Naive B cell (primary cell): ENCODE measurements at places on chromosomes 6 and 20.

DNA sequence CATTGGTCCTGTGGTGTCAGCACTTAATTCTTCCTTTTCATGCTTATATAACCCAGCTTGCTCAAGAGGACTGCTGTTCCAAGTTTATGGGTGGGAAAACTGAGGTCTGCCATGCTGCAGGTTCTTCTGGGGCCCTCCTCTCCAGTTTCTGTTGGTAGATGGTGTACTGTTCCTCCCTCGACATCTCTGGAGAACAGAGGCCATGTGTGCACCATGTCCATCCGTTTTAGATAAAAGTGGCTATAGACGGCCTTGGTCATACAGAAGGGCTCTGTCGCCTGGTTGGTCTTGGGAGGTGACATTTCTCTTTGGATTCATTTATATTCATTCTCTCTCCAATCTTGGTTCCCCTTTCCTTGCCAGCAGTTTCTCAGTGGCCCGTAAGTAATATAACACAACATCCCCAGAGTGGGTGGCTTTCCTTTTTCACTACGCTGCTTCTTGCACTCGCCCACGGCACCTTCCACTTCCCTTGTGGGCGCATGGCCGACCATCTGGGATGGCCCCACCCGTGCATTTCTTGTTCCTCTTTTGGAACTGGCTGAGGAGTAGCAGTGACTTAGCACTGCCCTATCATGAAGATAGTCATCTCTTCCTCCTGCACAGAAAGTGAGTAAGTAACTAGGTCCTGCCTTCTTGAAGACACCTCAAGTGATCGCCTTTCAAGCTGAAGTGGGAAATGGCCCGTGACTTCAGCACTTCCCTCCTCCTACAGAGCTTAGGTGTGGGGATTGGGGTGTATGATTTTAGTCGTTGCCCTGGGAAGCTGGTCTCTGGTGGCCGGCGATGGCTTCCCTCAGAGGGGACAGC lies 94.2 kb downstream of the RREB1 start:
- peak overlapping the region; percentile 22 for H3K27ac ChIP-seq
- H3K4me3 ChIP-seq = peak overlapping the region; percentile 70
- no peaks in the 10 kb centered on the region for H3K36me3 ChIP-seq
- DNase-seq = peak; percentile 87
- H3K27me3 ChIP-seq = no peaks in the 10 kb centered on the region
- H3K4me1 ChIP-seq = peaks cover 54% of the 10 kb centered on the region

DNA sequence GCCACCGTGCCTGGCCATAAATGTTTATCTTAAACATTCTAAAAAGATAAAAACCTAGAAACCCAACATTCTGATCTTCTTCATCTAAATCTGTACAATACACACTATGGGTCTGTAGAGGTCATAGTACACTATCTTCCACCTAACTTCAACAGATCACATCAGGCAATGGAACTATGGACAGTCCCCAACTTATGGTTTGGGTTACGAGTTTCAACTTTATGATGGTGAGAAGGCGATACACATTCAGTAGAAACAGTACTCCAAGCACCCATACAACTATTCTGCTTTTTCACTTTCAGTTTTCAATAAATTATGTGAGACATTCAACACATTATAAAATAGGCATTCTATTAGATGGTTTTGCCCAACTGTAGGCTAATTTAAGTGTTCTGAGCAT lies 23.1 kb downstream of the FKBP5 start:
- H3K27ac ChIP-seq = no peak overlapping the region
- H3K4me3 ChIP-seq = no peak overlapping the region
- no peak for DNase-seq

- no peak overlapping the region for H3K27ac ChIP-seq
- H3K4me3 ChIP-seq = no peak overlapping the region
- peaks cover 27% of the 10 kb centered on the region for H3K4me1 ChIP-seq
- DNase-seq = no peak
- peaks cover 4% of the 10 kb centered on the region for H3K36me3 ChIP-seq
- no peaks in the 10 kb centered on the region for H3K27me3 ChIP-seq
These were observed 260.1 kb upstream of the TAB2 start for GRCh38 chr6:149057464-149057840.

DNA sequence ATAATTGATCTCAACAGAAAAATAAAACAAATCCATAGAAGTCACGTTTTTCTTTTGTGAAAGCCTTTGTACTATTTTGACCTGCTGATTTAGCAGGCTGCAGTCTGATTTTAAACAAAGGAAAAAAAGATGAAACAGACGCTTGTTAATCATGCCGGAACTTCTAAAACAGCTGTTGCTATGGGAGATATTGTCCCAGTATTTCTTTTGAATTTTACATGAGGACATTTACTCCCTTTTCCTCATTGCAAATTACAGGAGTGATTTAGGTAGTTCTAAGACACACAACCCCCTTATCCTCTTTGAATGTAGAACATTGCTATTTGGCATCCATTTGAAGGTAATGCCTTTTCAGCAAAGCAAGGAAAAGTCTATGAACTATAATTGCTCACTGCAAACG lies 416.1 kb downstream of the BCKDHB start:
- no peaks in the 10 kb centered on the region for H3K27me3 ChIP-seq
- no peaks in the 10 kb centered on the region for H3K36me3 ChIP-seq
- no peaks in the 10 kb centered on the region for H3K4me1 ChIP-seq
- no peak for DNase-seq
- no peak overlapping the region for H3K27ac ChIP-seq

- no peak overlapping the region for H3K4me3 ChIP-seq
- no peak for DNase-seq
- no peaks in the 10 kb centered on the region for H3K36me3 ChIP-seq
- H3K27ac ChIP-seq = no peak overlapping the region
- H3K4me1 ChIP-seq = peaks cover 3% of the 10 kb centered on the region
These were observed 19.0 kb downstream of the RNF24 start for GRCh38 chr20:3996399-3996798.

GRCh38 chr6:8839626-8840025 lies 404.3 kb upstream of the SLC35B3 start:
- DNase-seq = no peak
- no peak overlapping the region for H3K4me3 ChIP-seq
- no peaks in the 10 kb centered on the region for H3K27me3 ChIP-seq
- H3K36me3 ChIP-seq = no peaks in the 10 kb centered on the region
- H3K27ac ChIP-seq = no peak overlapping the region
- no peaks in the 10 kb centered on the region for H3K4me1 ChIP-seq

GRCh38 chr6:151089978-151090377 lies 149.8 kb upstream of the AKAP12 start:
- no peak overlapping the region for H3K27ac ChIP-seq
- H3K36me3 ChIP-seq = peaks cover 9% of the 10 kb centered on the region
- no peaks in the 10 kb centered on the region for H3K27me3 ChIP-seq
- H3K4me1 ChIP-seq = no peaks in the 10 kb centered on the region

GRCh38 chr20:2872459-2873009 lies 747 bp upstream of the PTPRA start:
- H3K36me3 ChIP-seq = no peaks in the 10 kb centered on the region
- peak overlapping the region; percentile 33 for H3K27ac ChIP-seq
- peak; percentile 60 for DNase-seq
- H3K27me3 ChIP-seq = no peaks in the 10 kb centered on the region
